ENCODE measurements at places on chromosomes 6 and 20. TPM values are rescaled to one million over a fixed set of nuclear protein-coding genes. Genes with fewer than 3 reads are reported as not detected.

The PTK6 gene
- polyA plus RNA-seq = 0.38 TPM

The ADTRP gene
- 109 TPM for polyA plus RNA-seq

The MYH7B gene
- 0.52 TPM for polyA plus RNA-seq

The PRR18 gene
- not detected for polyA plus RNA-seq

The MYBL2 gene
- polyA plus RNA-seq = not detected
